ENCODE measurements at places on chromosomes 2 and 18. TPM values are rescaled to one million over a fixed set of nuclear protein-coding genes. Genes with fewer than 3 reads are reported as not detected.

EML6 gene
- total RNA-seq: 0.63 TPM

GRCh38 chr2:238554468-238555315 is 128.0 kb downstream of the ASB1 start:
- no peak for DNase-seq

CKAP2L gene
- total RNA-seq: 2.5 TPM

GRCh38 chr2:23445450-23445868 is 60.5 kb downstream of the KLHL29 start:
- DNase-seq: no peak

DNA sequence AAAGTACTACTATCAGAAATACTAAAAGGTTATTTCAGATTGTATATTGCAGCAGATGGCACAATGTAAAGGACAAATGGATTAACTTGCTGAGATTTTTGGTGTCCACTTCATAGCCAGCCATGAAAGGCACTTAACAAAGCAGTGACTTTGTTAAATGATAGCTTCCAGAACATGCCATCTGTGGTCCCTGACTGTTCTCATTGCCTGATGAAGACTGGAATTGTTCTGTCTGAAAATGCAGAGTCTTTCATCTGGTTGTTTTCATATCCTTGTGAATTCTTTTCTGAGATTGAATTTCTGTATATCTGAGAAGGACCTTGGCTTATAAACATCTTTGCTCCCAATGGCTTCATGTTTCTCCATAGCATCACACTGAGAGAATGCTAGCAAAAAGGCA is 44.4 kb upstream of the LRRTM1 start:
- DNase-seq: no peak

All from kidney epithelial cell (primary cell).